ENCODE measurements at places on chromosomes 3 and 15.

- DNase-seq = no peak
Observed at GRCh38 chr15:26676115-26676514, 96.8 kb downstream of the GABRB3 start.

GRCh38 chr3:98994128-98994762 is 92.8 kb upstream of the DCBLD2 start:
- DNase-seq = peak; percentile 79

- DNase-seq = no peak
Observed at GRCh38 chr3:49882166-49882565, 12.5 kb upstream of the CAMKV start.

DNA sequence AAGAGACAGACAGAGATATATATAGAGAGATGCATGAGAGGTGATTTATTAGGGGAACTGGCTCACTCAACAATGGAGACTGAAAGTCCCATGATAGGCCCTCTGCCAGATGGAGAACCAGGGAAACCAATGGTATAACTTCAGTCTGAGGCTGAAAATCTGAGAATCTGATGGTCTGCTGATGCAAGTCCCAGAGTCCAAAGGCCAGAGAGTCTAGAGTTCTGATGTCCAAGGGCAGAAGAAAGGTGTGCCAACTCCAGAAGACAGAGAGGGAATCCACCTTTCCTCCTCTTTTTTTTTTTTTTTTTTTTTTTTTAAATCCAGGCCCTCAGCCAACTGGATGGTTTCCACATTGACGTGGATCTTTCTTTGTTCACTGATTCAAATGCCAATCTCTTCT is 197.9 kb upstream of the MEIS2 start:
- DNase-seq = no peak

- DNase-seq = peak; percentile 90
Observed at GRCh38 chr3:8499181-8499611, 2.4 kb upstream of the LMCD1 start.

Measured in lung microvascular endothelial cell (primary cell).